ENCODE measurements at places on chromosomes 3 and 15.

DNA sequence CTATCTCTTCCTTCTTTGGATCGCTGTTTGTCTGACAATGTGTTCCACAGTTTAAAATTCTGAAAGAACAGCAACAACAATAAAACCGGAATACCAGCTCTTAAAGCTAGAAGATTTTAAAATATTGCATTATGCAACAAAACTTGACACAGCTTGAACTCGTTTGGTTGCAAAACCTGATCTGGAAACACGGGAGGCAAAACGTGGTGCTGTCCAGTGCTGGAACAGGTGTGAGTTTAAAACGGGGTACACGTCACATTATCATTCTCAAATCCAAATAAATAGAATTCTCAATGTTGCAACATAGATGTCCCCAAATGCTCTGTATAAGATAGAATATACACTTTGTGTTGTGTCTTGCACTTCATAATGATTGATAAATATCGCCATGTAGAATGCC lies 110.9 kb upstream of the LYSMD4 start:
- DNase-seq, result no peak

DNA sequence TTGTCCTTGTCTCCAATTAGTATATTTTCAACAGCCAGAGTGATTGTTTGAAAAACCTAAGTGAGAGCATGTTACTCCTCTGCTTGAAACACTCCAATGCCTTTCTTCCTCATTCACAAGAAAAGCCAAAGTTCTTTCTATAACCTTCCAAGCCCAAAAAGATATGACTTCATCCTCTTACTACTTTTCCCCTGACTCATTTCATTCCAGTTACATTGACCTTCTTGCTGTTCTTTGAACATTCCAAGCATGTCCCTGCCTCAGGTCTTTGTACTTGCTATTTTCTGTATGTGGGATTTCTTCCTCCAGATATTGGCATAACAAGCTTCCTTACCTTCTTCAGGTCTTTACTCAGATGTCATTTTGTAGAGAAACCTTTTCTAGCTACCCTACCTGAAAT lies 28.3 kb downstream of the EHHADH start:
- no peak for DNase-seq

GRCh38 chr3:9623148-9623547 lies 26.2 kb upstream of the MTMR14 start:
- no peak for DNase-seq

DNA sequence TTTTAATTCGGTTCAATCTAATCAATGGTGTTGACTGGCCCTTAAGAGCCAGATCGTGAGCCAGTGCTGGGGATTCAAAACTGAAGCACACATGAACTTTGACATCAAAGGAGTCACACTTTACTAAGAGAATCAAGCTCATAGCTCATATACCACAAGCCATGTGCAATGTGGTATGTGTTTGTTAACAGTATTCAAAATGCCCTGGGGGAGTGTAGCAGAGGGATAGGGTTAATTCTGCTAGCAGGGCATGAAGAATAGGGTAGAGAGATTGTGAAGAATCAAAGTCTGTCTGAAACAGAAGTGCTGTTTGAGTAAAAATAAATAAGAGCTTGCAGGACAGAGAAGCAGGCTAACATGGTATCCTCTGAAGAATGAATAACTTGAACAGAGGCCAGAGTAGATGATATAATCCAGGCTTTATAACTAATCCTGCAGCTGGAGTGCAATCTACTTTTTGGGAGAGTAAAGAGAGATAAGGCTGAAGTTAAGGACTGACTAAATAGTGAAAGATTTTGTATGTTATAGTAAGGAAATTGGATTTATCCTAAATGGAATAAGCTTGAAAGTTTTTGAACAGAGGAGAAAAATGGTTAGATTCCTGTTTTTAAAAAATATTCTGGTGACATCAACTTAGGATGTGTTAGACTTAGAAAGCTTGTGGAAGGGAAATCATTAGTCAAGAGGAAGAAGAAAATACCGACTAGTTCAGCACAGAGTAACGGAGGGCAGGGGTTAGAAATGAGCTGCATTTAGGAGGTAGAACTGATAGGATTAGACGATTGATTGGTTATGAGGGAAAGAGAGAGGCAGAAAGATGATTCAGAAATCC lies 292.0 kb downstream of the NFKBIZ start:
- no peak for DNase-seq

DNA sequence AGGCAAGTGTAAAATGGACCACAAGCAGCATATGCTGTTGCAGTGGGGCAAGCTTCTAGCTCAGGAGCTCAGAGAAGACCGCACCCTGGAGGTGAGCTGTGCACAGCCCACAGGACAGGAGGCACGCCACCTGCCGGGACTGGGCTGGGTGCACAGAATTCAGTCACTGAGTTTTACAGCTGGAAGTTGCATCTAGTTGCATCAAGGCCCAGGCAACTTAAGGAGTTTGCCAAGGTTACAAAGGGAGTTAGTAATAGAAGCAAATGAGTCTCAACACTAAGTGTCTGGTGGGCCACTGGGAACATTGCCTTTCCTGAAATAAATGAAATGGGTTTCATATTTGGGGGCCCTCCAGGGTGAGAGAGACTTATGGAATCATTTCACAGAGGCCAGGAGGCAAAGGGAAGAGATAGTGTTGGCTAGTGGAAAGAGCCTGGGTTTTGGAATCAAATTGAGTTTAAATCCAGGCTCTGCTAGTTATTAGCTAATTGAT lies 36.0 kb upstream of the TIMP4 start:
- no peak for DNase-seq

DNA sequence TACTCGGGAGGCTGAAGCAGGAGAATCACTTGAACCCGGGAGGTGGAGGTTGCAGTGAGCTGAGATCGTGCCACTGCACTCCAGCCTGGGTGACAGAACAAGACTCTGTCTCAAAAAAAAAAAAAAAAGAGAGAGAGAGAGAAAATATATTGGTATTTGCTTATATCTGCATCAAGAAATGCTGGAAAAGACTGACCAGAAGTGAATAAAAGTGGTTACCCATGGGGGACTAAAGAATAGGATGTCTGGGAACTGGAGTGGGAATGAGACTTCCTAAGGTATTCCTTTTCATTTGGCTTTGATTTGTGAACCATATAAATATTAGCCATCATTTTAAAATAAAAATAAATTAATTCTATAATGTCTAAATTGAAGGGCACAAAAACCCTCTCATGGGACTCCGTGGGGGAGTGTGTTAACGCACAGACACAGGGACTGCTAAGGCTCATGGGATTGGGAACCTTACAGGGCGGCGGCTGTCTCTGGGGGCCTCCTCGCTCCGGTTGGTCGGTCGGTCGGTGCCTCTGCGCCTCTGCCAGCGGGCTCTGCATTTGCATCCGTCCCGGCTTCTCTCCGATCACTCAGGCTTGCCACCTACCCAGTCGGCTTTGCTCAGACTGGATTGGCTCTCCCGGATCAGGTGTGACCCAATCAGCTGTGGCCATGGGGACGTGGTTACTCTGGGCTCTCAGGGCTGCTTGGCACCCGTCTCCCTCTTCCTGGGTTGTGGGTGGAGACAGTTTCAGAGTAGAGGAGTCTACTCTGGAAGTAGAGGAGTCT lies 12.7 kb upstream of the TSPAN3 start:
- DNase-seq, result no peak

- no peak for DNase-seq
Observed at GRCh38 chr15:54064365-54064764, 86.1 kb downstream of the UNC13C start.

DNA sequence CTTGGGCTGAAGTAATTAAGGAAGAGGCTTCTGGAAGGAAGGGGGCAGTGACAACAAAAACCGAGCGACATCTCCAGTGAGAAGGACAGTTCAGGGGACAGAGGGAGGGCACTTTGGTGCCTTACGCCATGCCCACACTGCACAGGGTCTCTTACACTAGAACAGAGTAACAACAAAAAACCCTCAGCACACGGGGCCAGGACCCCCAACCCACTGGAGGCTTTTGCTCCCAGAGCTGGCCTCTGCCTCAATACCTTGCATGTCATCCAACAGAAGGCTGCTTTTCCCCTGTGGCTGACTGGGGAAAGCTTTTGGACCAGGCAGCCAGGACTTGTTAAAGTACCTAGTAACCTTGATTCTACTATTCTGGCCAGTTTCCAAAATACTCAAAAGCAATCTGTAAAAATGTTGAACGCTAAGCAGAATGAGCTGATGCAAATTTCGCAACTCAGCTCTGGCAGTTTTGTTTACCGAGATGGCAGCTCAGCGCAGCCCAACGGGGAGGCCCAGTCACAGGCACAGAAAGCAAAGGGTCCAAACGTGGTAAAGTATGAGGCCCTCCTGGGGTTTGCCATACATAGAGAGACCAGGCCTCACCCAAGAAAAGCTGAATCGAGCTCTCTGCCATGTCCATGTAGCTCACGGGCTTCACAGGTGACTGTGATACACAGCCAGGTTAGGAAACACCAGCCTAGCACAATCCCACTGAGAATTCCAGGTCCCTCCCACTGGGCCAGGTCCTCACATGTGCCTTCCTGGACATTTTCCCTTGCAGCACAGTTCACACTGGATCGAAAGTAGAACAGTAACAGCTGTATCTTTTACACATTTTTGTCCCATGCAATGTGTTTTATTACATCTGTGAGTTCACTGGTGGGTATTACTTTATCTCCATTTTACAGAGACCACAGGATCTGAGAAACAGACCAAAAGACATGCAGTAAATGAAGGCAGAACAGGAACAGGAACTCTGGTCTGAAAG lies 6.0 kb downstream of the CHCHD4 start:
- DNase-seq, result no peak

GRCh38 chr3:4822568-4822967 lies 156.7 kb upstream of the BHLHE40 start:
- DNase-seq, result no peak

GRCh38 chr3:55646121-55646520 lies 159.0 kb upstream of the WNT5A start:
- no peak for DNase-seq

DNA sequence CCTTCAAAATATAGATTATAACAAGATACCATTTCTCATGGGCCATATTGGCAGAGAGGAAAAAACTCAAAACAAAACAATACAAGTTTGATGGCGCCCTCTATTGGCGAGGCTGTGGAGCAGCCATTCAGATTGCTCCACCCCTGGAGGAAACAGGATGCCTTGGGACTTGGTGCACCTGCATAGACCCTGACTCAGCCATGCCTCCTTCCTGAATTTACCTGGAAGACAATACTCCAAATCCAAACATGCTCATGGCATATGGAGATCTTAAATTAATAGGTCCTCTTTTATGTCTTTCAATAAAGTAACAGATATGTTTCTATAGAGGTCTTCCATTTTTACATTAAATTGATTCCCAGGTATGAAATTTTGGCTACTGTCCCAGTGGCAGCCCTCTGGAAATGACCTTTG lies 90.0 kb downstream of the APBA2 start:
- DNase-seq, result no peak

DNA sequence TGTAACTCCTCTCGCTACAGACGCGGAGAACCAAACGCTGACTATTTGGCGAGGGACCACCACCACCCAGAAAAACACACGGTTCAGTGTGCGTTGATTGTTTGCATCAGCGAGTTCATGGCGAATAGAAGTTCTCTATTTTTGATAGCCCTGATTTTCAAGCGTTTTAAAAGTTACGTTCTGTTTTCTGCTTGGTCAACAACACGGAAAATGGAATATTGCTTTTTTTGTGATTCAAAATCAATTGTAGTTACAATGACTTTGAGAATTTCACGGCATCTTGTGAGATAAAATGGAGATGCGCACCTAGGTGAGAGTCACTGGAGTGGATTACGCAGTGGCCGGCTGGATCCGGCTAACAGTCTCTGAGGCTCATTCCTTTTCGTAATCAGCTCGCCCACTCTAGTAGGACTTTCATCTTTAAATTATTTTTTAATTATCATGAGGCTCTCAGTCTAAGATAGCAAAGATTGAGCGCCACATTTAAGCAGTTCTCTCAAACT lies 54.8 kb downstream of the CCDC54 start:
- DNase-seq, result no peak

DNA sequence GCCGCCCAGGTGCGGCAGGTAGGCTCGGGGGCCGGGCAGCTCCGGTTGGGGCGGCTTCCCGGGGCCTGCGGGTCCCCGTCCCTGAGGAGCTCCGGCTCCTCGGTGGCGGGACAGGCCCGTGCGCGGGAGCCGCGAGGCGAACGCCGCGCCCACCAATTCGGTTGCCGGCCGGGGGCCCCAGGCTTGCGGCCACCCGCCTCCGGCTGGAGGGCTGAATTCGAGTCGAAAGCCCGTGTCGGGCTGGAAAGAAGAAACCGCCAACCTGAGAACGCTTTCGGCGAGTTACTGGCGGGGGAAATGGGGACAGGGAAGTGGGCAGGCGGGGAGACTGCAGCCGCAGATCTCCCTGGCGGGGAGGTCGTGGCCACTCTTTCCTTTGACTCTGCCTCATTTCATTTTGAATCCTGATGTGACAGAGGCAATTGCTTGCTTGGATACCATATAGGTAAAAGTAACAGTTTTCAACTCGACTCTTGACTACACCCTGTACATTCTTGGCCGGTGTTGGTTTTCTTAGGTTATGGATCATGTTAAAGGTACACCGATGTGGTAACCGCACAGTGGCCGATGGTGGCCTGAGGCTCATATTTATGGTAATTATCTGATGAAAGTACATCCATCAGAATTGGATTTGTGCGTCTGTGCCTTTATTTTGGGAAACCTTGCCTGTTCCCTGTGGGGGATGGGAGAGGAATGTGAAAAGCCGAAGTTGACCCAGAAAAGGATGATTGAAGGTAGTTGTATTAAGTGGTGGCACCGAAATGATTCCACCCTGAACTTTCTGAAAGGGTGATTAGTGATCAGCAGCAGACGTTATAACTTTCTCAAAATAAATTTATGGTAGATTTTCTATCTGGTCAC lies 1.7 kb downstream of the B3GNT5 start:
- no peak for DNase-seq

GRCh38 chr3:120753810-120754209 lies 11.3 kb downstream of the GTF2E1 start:
- DNase-seq, result no peak

- no peak for DNase-seq
Observed at GRCh38 chr3:74129056-74129455, 485.4 kb downstream of the CNTN3 start.

GRCh38 chr15:38706956-38707355 lies 142.3 kb upstream of the RASGRP1 start:
- no peak for DNase-seq

- no peak for DNase-seq
Observed at GRCh38 chr3:23036728-23037127, 166.4 kb upstream of the UBE2E2 start.

DNA sequence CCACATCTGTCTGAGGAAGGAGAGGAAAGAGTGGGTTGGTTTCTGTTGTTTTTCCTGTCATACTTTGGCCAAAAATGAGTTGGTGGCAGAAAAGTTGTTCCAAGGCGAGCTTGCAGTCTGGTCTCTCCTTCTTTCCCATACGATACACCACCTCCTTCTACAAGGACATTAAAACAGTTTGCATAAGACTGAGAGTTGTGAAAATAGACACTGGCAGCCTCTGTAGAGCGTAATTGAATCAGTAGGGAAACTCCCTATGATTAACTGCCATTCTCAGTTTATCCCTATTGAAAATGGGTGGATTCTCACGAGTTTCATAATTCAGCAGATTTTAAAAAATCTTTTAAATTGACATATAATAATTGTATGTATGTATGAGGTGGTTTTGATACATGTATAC lies 3.7 kb upstream of the LSG1 start:
- DNase-seq, result no peak

- DNase-seq, result no peak
Observed at GRCh38 chr3:116198087-116198486, 247.2 kb downstream of the LSAMP start.
